ENCODE measurements at places on chromosomes 16 and 17.

GRCh38 chr17:75442168-75443103, 14.0 kb upstream of the TMEM94 start:
- no peak for DNase-seq

DNA sequence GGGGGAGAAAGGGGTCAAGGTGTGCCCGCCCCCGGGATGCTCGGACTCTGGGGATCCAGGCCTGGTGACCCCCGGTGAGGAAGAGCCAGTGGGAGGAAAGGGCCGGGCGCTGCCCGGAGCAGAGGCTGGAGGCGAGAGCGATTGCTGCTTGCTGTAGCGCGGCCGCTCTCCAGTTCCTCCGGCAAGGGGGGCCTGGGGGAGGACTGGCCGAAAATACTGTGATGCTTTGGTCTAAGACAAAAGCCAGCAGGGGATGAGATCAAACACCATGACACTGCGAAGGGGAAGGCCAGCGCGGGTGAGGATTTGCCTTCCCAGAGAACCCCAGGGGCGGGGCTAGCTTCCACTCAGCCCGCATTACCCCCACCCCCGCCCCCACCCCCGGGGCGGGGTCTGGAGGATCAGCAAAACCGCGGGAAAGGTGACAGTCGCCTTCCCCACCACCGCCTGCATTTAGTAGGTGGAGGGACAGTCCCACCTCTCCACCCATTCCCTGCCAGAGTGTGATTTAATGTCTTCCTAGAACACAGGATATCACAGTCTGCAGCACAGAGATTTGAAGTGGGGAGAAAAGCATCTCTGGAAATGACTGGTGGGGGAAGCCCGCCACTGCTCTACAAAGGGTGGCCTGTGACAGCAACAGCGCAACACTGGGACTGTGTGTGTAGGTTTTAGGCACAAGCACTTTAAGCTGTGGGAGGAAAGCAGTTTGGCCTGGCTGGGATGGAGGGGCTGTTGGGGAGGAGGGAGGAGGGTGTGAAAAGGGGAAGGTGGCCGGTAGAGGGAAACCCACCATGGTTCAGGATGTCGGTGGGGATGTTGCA, 25.7 kb downstream of the MRC2 start:
- DNase-seq: peak; percentile 90

DNA sequence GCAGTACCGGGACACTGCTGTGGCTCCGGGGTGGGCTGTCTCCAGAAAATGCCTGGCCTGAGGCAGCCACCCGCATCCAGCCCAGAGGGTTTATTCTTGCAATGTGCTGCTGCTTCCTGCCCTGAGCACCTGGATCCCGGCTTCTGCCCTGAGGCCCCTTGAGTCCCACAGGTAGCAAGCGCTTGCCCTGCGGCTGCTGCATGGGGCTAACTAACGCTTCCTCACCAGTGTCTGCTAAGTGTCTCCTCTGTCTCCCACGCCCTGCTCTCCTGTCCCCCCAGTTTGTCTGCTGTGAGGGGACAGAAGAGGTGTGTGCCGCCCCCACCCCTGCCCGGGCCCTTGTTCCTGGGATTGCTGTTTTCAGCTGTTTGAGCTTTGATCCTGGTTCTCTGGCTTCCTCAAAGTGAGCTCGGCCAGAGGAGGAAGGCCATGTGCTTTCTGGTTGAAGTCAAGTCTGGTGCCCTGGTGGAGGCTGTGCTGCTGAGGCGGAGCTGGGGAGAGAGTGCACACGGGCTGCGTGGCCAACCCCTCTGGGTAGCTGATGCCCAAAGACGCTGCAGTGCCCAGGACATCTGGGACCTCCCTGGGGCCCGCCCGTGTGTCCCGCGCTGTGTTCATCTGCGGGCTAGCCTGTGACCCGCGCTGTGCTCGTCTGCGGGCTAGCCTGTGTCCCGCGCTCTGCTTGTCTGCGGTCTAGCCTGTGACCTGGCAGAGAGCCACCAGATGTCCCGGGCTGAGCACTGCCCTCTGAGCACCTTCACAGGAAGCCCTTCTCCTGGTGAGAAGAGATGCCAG, 12.9 kb downstream of the STH start:
- DNase-seq: no peak

DNA sequence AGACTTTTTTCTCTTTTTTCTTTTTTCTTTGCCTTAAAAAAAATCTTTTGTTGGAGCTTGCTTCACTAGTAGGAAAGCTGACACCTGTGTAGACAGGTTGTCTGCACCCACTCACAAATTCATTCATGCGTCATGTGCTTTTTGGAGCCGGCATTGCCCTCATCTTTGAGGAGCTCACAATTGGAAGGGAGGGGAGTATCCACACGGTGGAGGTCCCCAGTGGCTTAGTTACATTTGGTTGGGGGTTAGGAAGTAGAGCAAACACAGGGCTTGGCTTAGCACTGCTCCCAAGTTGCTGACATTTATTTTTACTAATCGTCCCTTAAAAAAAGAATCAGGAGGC, 18.7 kb upstream of the MEIOB start:
- DNase-seq: peak; percentile 97

GRCh38 chr17:49015924-49016774, 19.0 kb downstream of the IGF2BP1 start:
- no peak for DNase-seq

GRCh38 chr16:84268291-84269040, 26.2 kb upstream of the WFDC1 start:
- DNase-seq: peak; percentile 36

DNA sequence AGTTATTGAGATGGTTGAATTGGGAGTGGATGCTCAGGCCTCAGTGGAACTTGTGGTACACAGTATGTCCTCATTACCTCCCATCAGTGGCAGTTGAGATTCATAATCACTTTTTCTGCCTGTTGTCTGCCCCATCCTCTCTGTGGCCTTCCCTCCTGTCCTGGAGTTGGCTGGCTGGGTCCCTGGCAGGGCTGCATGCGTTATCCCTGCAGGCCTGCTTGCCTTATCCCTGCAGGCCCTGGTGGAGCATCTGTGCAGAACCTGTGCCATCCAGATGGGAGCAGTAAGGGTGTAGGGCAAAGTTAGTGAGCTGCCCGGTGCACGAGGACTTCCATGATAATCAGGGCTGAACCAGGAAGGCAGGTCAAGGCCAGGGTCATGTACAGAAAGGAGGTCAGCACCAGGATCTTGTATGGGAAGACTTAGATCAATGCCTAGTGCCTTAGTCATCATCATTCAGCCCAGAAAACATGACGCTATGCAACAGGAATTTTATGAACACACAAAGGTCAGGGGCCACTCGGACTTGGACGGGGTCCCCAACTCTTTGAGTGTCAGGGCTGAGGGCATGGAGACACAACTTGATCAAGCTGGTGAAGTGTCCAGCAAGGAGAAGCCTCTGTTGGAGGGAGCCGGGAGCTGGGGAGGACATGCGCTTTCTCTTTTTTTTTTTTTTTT, 47.2 kb downstream of the ABCC1 start:
- DNase-seq: no peak

- peak; percentile 76 for DNase-seq
Measured at GRCh38 chr16:68085259-68086071, at the start of gene NFATC3. Gene NFATC3 (plus strand): TSS chr16:68085370. CDS start chr16:68085682, 312 bp downstream.

DNA sequence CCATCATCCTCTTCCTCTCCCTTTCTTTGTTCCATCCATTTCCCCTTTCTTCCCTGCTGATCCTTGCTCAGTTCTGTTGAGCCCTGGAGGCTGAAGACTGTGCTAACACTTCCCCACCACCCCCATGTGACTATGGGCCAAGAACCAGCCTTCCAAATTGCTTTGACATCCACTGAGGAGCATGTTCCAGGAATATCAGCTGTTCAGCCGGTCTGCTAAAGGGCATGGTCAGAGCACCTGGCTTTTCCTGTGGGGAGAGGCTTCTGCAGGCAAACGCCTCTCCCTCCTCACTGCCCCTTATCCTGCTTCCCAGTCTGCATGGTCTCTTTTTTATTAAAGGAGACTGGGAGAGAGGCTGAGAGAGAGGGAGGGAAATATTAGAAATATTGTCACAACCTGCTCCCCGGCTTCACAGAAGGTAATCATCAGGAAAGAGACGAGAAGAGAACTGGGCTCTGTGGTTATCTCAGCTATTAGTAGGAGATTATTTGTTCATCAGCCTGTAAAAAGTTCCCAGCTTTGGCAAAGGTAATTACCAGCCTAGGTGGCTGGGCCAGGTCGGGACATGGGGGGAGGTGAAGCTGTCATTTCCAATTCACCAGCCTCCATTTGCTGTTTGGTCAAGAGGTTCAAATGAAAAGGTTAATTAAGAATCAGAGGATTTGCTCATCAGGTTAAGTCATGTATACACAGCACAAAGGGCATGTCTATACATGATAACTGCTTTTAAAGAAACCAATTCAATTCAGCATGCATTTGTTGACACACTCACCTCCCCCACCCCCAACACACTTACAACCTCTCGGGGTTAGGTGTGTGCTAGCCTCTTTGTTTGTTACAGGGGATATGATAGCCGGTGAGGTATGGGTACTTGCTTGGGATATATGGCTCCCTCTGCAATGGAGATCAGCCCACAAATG, 83.7 kb upstream of the CRHR1 start:
- peak; percentile 17 for DNase-seq

DNA sequence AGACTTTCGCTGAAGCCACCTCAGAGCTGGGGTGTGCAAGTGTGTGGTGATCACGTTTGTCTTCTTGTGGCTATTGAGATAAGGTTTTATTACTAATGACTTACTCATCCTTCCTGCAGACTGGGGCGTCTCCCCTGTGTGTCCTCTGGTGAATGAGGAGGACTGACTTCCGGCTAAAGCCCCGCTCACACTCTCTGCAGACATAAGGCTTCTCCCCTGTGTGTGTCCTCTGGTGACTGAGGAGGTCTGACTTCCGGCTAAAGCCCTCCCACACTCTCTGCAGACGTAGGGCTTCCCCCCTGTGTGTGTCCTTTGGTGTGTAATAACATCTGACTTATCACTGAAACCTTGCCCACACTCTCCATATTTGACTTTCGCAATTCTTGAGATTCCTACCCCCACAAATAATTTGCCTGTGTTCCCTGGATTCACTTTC, 19.4 kb downstream of the PRDM7 start:
- no peak for DNase-seq

All from NCI-H2171 (cell line).